Mammary epithelial cell (primary cell): ENCODE measurements at places on chromosomes 3 and 15. TPM values are rescaled to one million over a fixed set of nuclear protein-coding genes. Genes with fewer than 3 reads are reported as not detected.

EDC3 gene
- 10.2 TPM for total RNA-seq

FAM81A gene
- total RNA-seq: 0.67 and 2.9 TPM in 2 replicates

CMTM8 gene
- 2.9 and 4.6 TPM in 2 replicates for total RNA-seq

FEZF2 gene
- not detected in 2 replicates for total RNA-seq

MAPKAPK3 gene
- 114 and 138 TPM in 2 replicates for total RNA-seq
